Diencephalon (tissue), 1 donor: ENCODE measurements at places on chromosomes 2 and 18. TPM values are rescaled to one million over a fixed set of nuclear protein-coding genes. Genes with fewer than 3 reads are reported as not detected.

The KHK gene
- total RNA-seq: 8.8 TPM

The HRH4 gene
- total RNA-seq: 0.23 TPM

The BMP10 gene
- not detected for total RNA-seq

The FAM228A gene
- 1.2 TPM for total RNA-seq

The RAB17 gene
- under 0.01 TPM for total RNA-seq

The SMAD2 gene
- total RNA-seq: 59.5 TPM

The BUB1 gene
- total RNA-seq: 12.9 TPM

The SCN3A gene
- 197 TPM for total RNA-seq

The UCN gene
- 0.92 TPM for total RNA-seq

The RSAD2 gene
- 3.2 TPM for total RNA-seq

The CELF4 gene
- 150 TPM for total RNA-seq

The CDKL4 gene
- total RNA-seq: 13.4 TPM

The KYNU gene
- total RNA-seq: 0.23 TPM

The ALK gene
- total RNA-seq: 21.0 TPM

The ERBB4 gene
- total RNA-seq: 78.7 TPM

The COPS9 gene
- total RNA-seq: 133 TPM

The MAP4K4 gene
- 194 TPM for total RNA-seq

The RALBP1 gene
- total RNA-seq: 32.5 TPM

The ASPRV1 gene
- total RNA-seq: 3.0 TPM

The MAP2 gene
- 911 TPM for total RNA-seq

The STPG4 gene
- total RNA-seq: not detected

The ANKRD30B gene
- 3.9 TPM for total RNA-seq

The MLPH gene
- total RNA-seq: 0.69 TPM

The ACTG2 gene
- total RNA-seq: 0.23 TPM
